ENCODE measurements at places on chromosomes 7 and 10.

GRCh38 chr7:162632-163297 is 29.6 kb upstream of the FAM20C start:
- DNase-seq = no peak

GRCh38 chr7:156889746-156890145 is 3.2 kb downstream of the LMBR1 start:
- DNase-seq = no peak

DNA sequence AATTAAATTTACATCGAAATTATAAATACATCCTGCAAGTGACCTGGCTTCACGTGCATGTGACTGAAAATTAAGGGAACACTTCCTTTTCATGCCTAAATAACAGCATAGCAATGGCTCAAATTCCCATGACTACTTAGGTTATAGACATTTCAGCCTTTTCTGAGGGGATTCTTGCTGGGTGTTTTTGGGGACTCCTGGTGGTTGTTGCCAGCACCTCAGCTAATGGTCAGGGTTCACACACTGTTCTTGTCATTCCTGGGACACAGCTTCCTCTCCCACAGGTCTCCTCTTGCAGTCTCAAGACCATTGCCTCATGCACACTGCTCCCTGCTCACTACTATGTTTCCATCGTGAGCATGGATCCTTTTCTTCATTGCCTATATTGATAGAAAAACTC is 148.9 kb upstream of the GLI3 start:
- DNase-seq = no peak

DNA sequence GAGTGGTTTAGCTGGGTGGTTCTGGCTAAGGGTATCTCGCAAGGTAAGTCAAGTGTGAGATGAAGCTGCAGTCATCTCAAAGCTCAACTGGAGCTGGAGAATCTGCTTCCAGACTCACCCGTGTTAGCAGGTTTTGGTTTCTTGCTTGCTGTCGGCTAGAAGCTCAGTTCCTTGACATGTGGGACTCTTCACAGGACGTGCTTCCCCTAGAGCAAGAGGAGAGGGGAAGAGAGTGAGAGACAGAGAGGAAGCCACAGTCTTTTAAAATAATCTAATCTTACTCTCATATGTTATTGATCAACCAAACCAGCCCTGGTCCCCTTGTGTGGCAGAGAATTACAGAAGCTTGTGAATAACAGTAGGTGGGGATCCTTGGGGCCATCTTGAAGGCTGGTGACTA is 199.5 kb downstream of the REEP3 start:
- DNase-seq = no peak

DNA sequence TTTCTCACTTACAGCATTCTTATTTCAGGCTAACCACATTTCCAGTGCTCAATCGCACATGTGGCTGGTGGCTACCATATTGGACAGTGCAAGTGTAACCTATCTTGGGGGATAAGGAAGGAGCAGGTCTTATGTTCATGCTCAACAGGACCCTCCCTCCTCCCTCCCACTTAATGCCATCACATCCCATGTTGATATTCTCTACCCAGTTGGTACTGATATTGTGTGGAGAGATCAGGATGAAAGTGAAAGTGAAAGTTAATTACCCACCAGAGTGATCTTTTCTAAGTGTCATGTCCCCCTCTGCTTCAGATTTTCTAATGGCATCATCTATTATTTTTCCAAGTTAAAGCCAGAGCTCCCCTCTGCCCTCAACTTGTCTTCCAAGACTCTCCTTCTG is 91.6 kb downstream of the BMPER start:
- no peak for DNase-seq

DNA sequence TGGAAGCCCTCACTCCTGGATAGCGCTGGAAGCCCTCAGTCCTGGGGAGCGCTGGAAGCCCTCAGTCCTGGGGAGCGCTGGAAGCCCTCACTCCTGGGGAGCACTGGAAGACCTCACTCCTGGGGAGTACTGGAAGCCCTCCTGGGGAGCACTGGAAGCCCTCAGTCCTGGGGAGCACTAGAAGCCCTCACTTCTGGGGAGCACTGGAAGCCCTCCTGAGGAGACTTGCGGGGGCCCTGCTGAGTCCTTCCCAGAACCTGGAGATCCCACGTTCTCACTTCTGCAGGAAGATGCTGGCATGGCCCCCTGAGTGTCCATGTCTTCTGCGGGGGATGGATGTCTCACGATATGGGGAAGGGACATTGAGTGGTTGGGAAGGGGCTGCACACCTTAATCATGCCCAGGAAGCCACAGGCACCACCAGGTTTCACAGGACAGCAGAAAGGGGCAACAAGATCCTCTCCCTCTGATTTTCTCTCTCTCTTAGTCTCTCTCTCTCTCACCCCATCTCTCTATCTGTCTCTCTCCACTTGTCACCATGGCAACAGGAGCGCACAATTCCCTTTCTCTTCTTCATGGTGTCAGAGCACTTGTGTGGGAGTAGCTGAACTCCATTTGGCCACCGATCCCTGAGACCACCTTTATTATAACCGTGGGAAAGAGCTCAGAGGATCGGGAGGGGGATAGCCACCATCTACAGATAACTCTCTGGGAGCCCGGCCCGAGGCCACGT is 267.0 kb downstream of the TCERG1L start:
- DNase-seq = no peak

DNA sequence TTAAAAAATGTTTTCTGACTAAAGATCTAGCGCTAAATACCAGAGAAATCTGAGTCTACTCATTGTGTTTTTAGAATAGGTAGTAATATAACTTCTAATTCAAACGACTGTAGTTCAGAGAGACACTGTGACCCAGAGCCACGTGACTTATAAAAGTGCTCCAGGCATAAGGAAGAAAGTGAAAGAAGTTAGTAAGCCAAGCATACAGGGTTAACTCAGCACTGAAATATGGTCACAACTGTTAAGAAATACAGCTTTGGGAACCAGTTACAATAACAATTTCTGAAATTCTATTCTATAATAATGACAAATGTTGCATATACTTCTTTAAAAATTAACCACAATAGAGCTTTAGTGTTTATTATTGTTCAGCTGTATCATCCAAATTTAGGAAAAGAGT is 119.1 kb downstream of the TFEC start:
- no peak for DNase-seq

DNA sequence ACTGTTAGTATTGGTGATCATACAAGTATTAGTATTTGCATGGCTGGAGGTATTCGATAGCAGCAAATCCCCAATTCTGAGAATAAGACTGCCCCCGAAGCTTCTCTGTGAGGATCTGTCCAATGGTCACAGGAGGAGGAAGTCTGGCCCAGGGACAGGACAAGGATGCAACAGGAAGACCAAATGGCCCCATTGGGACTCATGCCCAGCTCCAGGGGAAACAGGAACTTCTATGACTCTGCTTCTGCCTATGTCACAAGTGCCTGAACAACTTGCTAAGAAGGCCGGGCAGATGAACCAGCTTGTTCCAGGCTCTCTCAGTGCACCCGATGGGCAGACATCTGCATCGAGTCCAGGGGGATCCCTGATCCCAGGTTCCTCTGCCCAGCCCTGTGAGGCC is 172.0 kb upstream of the GRB10 start:
- no peak for DNase-seq

GRCh38 chr10:101444058-101444898 is 90.3 kb downstream of the BTRC start:
- no peak for DNase-seq

- no peak for DNase-seq
These were observed 9.6 kb upstream of the CCM2 start for GRCh38 chr7:44990109-44991023.

- no peak for DNase-seq
These were observed 85.4 kb downstream of the OSBPL3 start for GRCh38 chr7:24894429-24895221.

DNA sequence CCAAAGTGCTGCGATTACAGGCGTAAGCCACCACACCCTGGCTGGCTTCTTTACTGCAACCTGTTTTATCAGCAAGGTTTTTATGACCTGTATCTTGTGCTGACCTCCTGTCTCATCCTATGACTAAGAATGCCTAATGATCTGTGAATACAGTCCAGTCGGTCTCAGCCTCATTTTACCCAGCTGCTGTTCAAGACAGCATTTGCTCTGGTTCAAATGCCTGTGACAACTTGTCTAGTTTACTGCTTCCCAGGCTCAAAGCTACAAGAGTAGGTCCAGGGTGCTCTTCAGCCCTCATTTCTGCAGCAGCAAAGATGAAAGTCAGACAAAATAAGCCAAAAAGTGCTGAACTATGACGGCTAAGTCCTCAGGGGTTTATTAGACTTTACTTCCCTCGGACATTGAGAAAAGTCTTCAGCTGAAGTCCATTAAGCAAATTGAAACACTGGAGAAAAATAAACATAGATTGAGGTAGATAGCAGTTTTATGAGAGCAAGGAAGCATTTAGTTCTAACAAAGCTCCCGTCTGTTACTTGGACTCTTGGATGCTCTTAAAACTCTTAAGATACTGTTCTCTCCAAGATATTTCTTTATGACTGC is 12.5 kb upstream of the LYZL1 start:
- DNase-seq = no peak

- no peak for DNase-seq
These were observed 53.9 kb downstream of the SHH start for GRCh38 chr7:155758348-155758747.

DNA sequence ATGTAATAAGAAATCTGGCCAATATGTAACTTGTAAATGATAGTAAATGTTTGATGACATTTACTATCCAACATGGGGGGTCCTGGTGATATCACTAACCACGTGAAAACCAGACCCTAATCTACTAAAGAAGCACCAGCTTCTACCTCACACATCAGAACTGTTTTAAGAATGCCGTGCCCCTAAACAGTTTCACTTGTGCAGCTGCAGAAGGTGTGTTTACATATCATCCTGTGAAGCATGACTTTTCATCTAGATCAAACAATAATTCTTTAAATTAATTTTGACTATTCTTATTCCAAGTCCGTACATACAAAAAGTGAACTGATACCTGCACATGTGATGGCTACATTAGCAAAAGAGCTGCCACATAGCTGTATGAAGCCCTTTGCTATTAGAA is 61.0 kb downstream of the STEAP1B start:
- no peak for DNase-seq

- no peak for DNase-seq
These were observed 1073.9 kb downstream of the NXPH1 start for GRCh38 chr7:9507290-9507689.

DNA sequence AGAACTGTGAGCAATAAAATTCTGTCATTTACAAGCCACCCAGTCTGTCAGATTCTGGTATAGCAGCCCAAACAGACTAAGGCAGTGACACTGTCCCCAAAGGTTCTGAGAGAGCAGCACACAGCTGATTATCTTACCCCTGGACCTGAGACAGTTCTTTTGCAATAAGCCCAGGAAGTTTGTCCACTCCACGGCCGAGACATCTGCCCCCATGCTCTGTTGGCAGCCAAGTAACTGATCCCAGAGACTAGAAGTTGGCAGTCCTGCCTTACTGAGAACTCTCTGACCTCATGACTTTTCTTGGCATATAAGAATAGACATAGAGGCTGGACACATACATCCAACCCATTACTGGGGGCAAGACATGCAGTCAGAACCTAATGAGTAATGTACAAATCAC is 243.0 kb upstream of the GRB10 start:
- no peak for DNase-seq

GRCh38 chr10:103281753-103282152 is 4.8 kb downstream of the INA start:
- no peak for DNase-seq

DNA sequence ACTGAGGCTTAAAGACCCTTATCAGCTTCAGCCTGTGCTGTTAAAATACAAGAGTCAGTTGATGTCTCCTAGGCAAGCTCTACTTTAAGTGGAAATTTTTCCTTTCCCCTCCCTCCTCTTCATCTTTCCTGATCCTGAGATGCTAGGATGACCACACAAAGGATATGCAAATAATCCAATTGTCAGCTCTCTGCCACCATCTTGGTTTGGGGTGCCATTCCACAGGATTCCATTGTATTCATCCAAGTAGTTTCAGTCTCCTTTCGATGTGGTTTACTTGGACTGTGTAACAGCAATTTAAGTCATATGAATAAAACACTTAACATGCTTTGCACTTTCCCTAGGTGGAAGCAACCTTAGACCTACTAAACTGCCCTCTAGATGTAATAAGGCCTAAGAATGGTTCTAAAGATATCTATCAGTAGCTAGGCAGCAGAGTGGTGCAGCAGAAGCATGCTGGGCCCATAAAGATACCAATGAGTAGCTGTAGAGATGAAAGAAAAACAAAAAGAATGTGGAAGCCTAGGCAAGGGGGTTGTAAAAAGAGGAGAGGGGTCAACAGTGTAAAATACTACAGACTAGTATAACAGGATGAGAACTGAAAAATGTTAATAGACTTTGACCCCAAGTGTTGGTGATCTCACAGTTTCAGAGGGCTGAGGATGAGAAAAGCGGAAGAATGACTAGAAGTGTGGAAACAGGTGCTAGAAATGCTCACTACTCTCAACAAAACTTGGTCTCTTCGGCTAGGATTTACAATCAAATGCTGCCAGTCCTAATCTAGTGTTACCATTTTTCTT is 2.4 kb upstream of the CFAP69 start:
- no peak for DNase-seq

- no peak for DNase-seq
These were observed 144.0 kb upstream of the ASAH2 start for GRCh38 chr10:50395271-50395670.

GRCh38 chr10:62690703-62691102 is 113.8 kb upstream of the ADO start:
- no peak for DNase-seq

GRCh38 chr7:16785321-16785720 is 19.5 kb downstream of the AGR2 start:
- DNase-seq = no peak

DNA sequence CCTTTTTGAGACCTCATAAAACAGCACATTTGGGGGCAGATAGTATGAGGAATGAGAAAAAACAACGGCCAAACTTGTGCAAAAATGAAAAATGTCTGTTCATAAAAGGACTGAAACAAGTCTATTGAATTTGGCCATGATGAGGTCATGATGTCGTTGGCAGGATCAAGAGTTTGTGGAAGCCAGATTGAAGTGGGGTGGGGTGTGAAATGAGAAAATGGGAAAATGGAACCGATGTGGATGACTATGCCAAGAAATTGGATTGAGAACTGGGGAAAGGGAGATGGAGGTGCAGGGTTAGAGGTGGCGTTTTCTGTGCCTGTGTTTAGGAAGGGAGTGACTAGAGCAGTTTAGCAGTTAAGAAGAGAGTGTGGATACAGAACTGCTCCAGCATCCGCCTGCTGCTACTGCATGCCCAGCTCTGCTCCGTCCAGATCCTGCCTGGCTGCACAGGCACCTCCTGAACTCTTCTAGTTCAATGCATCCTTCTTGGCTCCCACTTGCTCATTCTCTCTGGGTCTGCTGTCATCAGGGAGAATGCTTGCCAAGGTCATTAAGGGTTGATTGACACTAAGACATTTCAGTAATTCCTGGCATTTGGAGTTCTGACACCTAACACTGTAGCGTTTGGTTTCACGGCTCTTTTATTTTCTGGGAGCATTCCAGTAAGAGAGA is 111.9 kb downstream of the GALNT17 start:
- no peak for DNase-seq

DNA sequence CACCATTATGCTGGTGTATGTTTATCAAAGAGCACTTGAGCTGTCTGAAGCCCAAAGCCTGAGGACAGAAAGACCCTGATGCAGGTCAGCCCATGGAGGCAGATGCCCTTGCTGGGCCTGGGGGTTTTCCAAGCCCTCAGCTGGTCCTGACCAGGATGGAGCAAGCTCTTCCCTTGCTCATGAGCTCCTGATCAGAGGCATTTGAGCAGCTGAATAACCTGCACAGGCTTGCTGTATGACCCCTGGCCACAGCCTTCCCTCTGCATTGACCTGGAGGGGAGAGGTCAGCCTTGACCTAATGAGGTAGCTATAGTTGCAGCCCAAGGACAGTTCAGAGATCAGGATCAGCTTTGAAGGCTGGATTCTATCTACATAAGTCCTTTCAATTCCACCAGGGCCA is 13.0 kb downstream of the AQP1 start:
- no peak for DNase-seq

GRCh38 chr10:50395851-50396250 is 144.5 kb upstream of the ASAH2 start:
- no peak for DNase-seq

All from stimulated activated CD8-positive, alpha-beta memory T cell treated with anti-CD3 and anti-CD28 coated beads, Interleukin-7, amount 100 ng/mL, for 24 hours (primary cell).